Panc1 (cell line): ENCODE measurements at places on chromosomes 6 and 20.

GRCh38 chr6:41247288-41247865, 19.2 kb downstream of the TREML4 start:
- no peak for DNase-seq

DNA sequence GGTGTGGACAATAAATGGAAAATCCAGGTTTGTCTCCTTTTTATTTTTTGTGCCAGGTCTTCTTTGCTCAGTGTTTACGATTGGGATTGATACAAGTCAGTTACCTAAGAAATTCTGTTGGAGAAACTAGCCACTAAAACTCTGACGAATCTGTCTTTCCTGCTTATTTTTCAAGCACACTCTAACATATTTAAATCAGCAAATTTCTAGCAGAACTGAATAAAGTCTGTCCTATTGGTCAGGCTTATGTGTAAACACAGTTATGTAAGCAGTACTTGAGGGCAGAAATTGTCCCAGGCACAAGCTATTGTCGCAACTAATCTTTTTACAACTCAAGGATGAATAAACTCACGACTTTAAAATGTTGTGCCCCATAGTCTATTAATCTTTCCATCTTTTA, 12.1 kb upstream of the EXOC2 start:
- no peak for DNase-seq

- DNase-seq: no peak
Observed at GRCh38 chr20:22403022-22403631, 181.2 kb downstream of the FOXA2 start.

- no peak for DNase-seq
Observed at GRCh38 chr20:64104667-64105451, 2.5 kb downstream of the NPBWR2 start.

DNA sequence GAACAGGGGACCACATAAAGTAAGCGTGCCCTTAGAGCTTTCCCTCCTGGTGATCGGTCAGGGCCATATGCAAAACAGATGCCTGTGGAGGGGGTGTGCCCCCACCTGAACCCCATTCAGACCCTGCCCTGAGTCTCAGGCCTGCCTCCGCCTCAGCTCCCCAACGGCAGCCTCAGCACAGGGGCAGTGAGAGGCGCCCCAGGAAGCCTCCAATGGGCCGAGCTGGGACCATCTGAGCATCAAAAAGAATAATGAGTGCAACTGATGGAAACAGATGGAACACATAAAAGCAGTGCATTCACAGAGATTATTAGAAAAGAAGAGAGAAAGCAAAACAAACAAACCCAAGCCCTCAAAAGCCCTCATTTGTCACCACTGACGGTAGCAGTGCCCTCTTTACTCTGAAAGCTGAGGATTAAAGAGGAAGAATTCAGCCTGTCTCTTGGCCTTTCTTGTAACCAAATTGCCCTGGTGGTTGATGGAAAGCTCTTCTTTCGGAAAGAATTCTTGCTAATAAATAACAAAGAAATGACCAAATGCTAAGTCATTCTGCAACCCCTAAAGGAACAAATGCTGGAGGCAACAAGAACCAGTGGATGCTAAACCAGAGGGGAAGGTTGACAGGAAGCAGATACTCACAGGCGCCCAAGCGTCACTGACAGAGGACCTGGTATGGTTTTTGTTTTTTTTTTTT, 6.8 kb downstream of the ADISSP start:
- DNase-seq: no peak

- DNase-seq: peak; percentile 25
Observed at GRCh38 chr20:20568604-20569205, 143.7 kb downstream of the RALGAPA2 start.

DNA sequence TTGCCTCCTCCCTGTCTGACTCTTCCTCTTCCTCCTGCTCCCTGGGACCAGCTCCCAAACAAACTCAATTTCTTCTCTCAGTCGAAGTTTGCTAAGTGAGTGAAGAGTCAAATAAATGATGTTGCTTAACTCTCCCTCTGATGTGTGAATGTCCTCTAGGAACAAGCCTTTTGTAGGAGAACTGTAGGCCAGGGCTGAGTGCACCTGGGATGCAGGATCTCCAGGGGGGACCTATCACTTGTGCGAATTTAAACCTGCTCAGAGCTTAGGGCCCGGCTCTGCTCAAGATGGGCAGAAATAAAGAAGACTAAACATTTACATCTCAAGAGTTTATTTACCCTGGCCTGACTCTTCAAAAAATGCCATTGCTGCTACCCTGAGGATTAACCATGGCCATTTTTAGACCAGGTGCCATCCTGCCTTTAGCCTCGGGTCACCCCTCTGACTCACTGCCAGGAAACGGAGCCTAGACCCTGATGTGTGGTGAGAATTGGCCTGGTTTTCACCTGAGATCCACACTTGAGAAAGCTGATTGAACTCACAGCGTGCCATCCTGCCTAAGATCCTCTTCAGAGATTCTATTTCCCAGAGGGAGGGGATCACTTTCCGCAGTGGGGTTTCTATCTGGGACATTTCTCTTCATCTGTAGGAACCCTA, 63.6 kb upstream of the CD93 start:
- DNase-seq: no peak

DNA sequence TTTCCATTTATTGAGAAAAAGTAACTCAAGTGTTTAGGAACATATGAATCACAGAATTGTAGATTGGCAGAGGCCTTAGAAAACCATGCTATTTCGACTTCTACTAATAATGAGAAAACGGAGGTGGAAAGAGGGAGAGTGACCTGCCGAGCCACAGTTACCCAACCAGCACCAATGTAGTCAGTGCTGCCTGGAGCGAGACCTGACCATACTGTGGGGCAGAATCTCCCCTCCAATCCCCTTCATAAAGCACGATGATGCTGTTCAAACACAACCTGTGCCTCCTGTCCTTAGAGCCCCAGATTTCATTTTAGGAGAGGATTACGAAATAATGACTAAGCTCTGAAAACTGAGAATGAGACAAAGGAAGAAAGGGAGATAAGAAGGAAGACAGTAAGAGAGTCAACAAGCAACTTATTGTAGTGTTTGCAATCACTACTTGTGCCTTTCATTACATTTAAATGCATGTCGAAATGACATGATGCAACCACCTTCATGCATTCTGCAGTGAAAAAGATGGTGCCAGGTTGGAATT, 70.6 kb downstream of the ATXN1 start:
- DNase-seq: no peak

DNA sequence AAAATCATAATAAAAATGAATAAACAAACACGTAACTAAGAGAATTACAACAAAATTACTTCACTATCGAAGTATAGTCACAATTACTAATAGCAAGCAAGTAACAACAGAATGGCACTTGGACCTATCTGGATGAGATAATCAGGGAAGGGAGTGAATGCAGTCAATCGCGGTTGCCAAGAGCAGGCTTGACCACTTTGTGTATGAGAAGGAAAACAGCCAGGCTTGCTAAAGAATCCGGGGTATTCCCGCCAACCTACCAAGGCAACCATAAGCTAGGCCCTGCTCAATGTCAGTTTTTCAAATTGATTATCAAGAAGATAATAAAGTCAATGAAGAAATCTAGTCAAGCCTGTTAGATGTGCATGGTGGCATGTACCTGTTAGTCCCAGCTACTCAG, 39.7 kb downstream of the PXDC1 start:
- no peak for DNase-seq

GRCh38 chr20:21507400-21508229, 6.2 kb downstream of the NKX2-2 start:
- DNase-seq: no peak

- no peak for DNase-seq
Observed at GRCh38 chr6:74798302-74798701, 407.6 kb downstream of the COL12A1 start.

- DNase-seq: no peak
Observed at GRCh38 chr20:10492065-10492464, 57.0 kb downstream of the SLX4IP start.

- no peak for DNase-seq
Observed at GRCh38 chr6:126252154-126252553, 87.8 kb upstream of the CENPW start.

GRCh38 chr6:139852488-139853140, 478.2 kb upstream of the CITED2 start:
- no peak for DNase-seq

- DNase-seq: no peak
Observed at GRCh38 chr20:60035486-60035885, 77.3 kb downstream of the CDH26 start.

DNA sequence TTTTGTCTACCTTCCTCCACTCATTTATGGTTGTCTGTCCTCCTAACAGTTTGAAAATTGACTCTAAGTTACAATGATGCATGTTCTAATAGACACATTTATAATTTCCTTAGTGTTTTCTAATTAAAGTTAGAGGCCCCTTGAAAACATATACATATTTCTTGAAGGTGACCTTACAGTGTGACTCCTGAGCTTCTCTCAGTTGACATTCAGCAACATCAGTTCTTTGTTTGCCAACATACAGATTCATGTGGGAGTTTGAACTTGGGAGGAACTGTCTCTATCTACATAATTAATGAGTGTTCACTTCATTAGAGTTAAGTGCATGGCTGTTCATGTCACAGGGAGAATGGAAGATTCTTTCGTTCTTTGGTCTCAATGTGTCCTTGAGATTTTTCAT, 658.2 kb downstream of the GRIK2 start:
- no peak for DNase-seq

GRCh38 chr6:158628542-158628941, 16.0 kb downstream of the DYNLT1 start:
- no peak for DNase-seq

DNA sequence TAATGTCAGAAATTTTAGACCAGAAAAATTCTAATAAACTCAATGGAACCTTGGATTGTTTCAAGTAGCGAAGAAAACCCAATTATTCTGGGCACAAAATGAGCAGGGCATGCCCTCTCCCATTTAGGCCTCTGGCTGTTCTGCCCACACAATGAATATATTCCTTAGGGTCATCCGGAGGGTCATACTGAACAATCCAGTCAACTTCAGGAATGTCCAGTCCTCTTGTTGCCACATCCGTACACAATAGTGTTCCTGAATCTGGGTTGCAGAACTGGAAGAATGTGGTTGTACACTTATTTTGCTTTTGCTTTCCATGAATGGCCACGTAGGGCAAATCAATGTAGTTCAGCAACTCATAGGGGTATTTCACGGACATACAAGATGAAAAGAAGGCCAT, 23.4 kb upstream of the RNF144B start:
- DNase-seq: no peak

DNA sequence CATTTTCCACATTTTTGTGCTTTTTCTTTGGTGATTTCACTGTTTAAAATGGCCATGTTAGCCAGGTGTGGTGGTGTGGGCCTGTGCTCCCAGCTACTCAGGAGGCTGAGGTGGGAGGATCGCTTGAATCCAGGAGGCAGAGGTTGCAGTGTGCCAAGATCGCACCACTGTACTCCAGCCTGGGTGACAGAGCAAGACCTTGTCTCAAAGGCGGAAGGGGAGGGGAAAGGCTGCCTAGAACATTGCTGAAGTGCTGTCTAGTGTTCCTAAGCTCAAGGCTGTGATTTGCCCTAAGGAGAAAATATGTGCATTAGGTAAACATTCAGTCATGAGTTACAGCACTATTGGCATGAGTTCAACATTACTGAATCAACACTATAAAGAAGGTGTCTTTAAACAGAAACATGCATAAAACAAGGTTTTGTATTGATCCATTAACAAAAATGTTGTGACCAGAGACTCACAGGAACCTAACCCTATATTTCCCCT, 14.0 kb downstream of the ZC2HC1B start:
- no peak for DNase-seq

DNA sequence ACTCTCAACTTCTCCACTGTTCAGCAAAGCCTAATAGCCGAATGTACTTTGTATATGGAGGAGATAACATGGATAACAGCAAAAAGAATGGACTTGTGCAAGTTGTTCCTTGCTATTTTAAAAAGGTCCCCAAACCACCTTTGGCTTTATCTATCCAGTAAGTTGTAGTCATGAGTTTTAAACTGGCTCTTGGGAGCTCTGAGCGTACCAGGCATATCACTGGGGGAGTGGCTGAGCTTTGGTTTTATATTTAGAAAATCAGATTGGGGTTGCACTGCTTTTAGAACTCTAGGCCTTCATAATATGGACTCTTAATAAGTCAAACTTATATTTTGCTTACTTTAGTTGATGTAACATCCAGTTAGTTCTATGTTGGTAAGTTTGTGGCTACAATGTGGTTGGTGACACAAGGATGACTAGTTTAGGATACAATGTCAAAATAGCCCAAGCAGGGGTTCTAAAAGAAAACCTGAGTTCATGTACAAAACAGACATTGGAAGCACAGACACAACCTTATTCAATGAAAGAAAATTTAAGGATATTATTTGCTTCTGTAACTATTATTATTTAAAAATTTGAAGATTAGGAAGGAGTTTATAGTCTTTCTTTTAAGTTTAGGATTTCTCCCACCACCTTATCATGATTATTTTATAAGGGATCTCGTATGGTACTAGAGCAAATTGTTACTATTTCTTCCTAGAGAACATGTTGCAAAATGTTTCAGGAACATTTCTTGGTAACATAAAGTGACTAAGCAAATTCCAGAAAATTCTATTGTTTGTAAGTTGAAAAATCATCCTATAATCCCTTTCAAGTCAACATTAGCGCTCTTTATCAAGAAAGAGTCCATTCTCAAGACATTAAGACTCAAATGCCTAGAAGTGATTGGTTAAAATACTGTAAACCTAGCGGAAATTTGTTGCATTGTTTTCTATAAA, 165.8 kb upstream of the SUPT3H start:
- DNase-seq: peak; percentile 17
